ENCODE measurements at places on chromosomes 2 and 18.

DNA sequence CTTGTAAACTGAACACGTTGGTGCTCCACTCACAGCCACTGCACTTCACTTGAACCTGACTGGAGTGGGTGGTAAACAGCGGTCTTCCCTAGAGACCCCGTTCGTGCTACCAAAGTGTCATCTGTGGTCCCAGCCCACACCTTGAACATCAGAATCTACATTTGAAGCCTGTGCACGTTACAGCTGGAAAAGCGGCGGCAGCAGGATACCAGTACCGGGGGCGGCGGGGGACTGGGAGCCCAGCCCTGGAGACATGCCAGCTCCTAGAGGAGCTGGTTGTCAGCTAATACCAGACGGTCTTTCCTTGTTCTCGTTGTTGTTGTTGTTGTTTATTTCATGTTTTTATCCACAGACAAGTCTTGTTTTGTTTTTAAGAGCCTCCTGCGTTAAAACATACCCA lies 156.7 kb downstream of the WDSUB1 start:
- no peak for DNase-seq

DNA sequence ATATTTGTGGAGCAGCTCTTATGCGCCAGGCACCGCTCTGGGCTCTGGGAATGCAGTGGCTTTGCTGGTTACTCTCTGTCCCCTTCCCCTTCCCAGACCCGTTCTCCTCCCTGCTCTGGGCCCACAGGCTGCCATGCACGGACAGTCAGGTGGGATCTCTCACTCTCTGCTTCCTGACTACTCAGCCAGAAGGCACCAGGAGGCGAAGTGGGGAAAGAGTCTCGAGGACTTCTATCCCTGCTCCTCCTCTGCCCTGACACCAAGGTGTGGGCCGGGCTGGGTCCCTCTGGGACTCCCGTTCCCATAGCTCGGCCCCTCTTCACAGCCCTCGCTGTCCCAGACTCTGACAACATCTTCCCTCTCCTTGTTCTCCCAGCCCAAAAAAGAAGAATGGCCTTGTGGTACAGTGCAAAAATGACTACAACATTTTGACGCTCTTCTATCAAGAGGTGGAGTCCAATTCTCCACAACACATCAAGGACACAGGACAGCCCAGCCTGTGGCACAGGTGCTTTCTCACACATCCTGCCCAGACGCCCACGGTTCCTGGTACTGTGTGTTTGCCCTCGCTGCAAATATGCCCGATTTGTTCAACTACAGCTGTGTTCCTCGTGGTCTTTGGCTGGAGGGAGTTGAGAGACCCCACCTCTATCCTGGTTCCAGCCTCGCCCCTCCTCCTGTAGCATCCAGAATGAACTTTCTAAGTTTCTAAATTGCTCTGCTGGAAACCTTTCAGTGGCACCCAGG lies 14.0 kb upstream of the DUSP2 start:
- DNase-seq = no peak

DNA sequence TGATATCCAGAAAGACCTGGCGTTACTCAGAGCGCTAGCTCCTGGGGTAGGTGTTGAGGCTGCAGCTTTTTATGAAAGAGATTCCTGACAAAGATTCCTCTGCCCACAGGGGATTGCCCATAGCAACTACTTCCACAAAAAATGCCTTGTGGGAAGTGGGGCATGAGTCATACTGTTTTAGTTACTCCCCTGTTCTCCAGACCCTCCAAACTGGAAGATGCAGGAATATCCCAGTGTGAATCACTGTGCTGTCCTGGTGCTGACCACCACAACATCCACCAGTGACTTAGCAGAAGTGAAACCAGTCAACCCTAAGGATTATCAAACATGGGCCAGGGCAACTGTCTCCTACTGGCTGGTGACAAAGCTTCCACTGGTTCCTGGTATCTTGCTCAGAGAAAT lies 61.8 kb downstream of the CDH2 start:
- no peak for DNase-seq

DNA sequence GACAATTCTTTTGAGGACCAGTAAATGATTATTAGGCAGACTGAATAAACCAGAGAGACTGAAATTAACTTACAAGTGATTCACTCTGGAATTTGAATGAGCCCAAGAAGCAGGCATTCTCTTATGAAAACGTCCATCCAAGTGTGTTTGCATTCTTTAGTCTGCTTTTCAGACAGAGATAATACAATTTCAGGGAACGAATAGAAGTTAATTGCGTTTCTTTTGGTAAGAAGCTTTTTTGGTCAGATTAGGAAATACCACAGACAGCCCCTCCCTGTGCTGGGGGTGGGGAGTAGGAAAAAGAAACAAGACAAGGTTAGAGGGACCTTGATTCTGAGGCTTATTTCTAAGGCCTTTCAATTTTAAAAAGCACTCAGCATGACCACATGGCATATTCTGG lies 874.4 kb downstream of the SUCLG1 start:
- no peak for DNase-seq

GRCh38 chr18:56167366-56167765 lies 471.0 kb downstream of the TXNL1 start:
- no peak for DNase-seq

GRCh38 chr2:144404586-144405314 lies 115.2 kb downstream of the ZEB2 start:
- no peak for DNase-seq

DNA sequence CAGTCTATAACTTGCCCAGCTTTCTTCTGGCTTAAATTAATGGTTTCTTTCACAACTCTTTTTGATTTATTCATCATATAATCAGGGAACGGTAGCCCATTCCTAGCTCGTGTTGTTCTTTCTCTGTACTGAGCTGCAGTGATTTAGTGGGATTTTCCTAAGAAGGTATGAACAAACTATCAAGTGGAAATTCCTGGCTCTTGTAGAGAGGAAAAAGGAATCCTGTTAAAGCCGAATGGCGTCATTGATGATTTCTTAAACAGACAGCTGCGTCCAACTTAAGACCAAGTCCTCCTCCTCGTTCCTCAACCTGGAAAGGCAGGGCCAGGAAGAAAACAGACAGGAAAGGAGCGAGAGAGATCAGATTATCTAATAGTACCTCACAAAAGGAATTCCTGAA lies 69.2 kb upstream of the CABLES1 start:
- no peak for DNase-seq

GRCh38 chr2:197871780-197872456 lies 67.5 kb downstream of the PLCL1 start:
- no peak for DNase-seq

DNA sequence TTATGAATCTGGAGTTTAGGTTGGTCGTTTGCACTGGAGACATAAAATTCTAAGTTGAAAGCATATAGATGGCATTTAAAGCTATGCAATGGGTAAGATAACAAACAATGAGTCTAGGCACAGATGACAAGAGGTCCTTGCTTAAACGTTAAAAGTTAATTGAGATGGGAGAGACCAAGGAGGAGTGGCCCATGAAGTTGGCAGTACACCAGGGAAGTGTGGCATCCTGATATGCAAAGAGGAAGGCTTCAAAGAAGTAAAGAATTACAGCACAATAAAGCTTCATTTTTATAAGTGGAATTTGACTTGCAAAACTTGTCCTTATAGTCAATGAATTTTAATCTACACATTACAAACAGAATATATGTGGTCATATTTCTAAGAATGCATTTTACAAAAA lies 23.2 kb downstream of the UPP2 start:
- DNase-seq = no peak

DNA sequence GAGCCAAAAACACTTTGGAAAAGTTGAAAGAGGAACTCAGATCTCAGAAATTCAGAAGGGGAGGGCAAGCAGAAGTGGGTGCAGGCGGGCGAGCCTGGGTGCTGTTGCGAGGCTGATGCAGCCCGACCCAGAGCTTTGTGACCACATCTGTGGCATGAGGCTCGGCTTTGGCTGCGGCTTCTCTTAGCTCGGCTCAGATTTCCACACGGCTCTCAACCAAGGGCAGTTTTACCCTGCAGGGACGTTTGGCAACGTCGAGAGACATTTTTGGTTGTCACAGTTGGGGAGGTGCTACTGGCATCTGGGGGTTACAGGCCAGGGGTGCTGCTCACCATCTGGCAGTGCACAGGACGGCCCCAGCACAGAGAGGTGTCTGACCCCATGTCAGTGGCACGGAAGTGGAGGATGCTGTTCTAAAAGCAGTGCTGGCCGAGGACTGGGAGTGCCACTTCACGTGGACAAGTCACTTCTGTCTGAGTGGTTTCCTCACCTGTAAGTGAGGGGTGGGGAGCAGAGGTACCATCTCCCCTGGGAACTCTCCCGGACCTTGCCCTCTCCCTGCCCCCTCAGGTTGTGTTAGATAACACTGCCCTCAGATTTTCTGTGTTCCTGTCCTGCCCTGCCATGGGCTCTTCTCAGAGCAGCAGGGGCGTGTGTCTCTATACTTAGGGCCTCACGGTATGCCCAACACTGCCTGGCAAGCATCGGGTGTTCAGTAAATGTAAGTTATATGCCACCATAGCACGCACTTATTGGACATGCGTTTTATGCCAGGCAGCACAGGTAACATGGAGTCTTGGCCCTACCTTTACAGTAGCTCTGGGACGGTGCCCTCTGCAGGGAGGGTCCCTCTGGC lies 48.7 kb upstream of the FAHD2A start:
- DNase-seq = no peak

GRCh38 chr2:220452561-220452960 lies 825.1 kb downstream of the SLC4A3 start:
- DNase-seq = no peak

GRCh38 chr2:98772536-98772935 lies 41.6 kb upstream of the MGAT4A start:
- no peak for DNase-seq

- no peak for DNase-seq
Observed at GRCh38 chr2:25491966-25492532, 150.3 kb upstream of the DNMT3A start.

GRCh38 chr2:50006327-50006726 lies 852.0 kb upstream of the FSHR start:
- DNase-seq = no peak

- DNase-seq = no peak
Observed at GRCh38 chr2:9199716-9200632, 6.6 kb upstream of the ASAP2 start.

- no peak for DNase-seq
Observed at GRCh38 chr2:33660416-33661123, 61.5 kb upstream of the FAM98A start.

DNA sequence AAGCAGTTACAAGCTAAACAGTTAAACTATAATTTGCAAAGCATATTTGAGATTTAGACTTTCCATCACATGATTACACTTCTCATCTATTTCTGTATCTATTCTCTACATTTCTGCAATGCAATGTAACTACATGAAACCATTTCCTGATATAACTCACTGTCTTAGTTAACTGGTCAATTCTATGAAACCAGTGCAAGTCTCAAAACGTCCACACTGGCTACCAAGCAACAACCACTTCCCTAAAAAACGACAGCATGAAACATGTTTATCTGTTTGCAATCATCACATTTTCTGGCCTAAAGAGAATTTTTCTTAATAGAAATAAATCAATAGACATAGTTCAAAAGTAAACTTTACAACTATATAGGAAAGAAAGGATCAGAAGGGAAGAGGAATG lies 17.4 kb downstream of the FECH start:
- no peak for DNase-seq

DNA sequence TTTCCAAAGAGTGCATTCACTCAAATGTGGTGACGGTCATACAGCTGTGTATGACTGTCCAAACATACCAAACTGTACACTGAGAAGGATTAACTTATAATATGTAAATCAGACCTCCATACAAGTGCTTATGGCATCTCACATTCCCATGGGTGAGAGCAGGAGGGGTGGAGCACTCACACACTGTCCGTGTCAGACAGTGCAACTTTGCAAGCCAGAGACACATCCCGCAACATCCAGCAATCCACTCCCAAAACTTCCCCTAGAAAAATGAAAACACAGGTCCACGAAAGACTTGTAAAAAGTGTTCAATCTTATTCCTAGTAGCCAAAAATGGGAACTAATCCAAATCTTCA lies 36.4 kb downstream of the FAM168B start:
- DNase-seq = no peak

GRCh38 chr2:225020168-225020849 lies 22.0 kb downstream of the DOCK10 start:
- DNase-seq = no peak

DNA sequence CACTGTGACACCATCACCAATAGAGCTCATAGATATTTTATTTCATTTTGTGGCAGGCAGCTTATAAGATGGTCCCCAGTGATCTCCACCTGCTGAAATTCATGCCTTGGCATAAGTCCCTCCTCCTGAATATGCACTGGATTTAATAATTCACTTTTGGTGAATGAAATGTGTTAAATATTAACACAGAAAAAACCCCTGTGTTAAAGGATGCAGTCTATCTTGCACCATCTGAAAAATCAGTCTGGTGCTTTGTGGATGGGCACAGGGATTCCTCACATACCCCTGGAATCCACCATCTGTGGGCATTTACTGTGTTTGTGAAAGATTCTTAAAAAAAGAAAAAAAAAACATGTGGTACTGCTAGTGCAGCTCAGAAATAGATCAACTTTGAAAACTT lies 26.1 kb upstream of the WIPF1 start:
- no peak for DNase-seq

DNA sequence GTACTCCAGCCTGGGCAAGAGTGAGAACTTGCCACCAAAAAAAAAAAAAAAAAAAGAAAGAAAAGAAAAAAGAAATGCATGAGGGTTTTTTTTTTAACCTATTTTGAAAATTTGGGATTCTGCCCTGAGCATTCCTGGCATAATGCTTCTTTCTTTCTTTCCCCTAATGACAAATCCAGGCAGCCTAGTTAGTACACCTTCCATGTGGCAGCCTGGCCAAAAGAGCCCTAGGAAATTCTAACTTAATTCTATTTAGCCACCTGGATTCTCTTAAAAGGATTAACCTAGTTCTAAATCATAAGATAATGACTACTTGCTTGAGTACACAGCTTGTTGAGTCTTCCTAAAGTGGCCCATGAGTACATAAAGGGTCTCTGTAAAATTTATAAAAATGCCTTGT lies 160.1 kb downstream of the THADA start:
- DNase-seq = no peak

DNA sequence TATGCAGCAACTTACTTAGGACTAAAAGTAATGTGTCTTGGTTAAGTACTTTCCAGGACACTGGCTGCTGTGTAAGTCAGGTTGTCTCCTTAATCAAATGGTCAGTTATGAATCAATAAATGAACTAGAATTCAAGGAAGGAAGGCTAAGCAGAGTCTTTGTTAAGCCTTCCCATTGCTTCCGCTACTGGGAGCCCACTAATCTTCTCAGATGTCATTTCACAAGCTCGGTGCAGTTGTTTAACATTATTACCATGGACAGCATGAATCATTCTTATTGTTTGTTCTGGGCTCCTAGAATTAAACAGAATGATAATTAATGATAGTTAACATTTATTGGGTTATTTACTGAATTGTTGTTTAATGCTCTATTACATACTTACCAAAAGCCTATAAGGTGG lies 26.0 kb upstream of the MEIS1 start:
- no peak for DNase-seq

DNA sequence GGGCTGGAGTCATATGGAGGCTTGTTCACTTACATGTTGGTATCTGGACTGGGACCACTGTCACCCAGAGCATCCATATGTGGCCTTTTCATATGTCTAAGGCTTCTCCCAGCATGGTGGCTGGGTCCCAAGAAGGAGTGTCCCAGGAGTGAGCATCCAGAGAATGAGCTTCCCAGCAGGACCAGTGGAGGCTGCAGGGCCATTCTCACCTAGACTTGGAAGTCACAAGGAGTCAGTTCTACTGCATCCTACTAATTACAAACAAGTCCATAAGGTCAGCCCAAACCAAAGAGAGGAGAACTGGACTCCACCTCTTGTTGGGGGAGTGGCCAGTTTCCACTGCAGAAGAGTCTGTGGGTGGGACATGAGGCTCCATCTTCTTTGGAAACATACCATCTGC lies 5.1 kb upstream of the TEX51 start:
- no peak for DNase-seq

GRCh38 chr2:42293019-42293418 lies 68.0 kb downstream of the COX7A2L start:
- no peak for DNase-seq
